Activated CD4-positive, alpha-beta T cell treated with anti-CD3 and anti-CD28 coated beads, Interleukin-2, amount 50 U/mL, for 24 hours (primary cell): ENCODE measurements at places on chromosomes 12 and 14.

GRCh38 chr12:1845886-1846285, 25.5 kb downstream of the LRTM2 start:
- DNase-seq = no peak

DNA sequence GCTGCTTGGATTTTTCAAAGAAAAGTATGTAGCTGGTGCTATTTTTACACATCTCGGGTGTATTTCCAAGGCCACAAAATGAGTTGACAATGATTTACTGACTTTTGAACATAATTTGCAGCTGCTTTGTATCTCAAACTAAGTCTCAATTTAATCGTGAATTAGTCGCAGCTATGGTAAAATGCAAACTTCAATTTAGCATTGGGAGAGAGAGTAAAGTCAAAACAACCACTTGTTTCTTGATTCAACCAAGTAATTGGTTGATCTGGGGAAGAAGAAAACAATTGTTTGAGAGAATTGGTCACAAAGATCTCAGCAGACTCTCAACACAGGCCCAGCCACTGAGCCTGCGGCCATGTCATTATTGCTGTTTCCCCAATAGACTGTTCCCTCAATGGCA, 75.0 kb upstream of the DYRK2 start:
- DNase-seq = no peak

DNA sequence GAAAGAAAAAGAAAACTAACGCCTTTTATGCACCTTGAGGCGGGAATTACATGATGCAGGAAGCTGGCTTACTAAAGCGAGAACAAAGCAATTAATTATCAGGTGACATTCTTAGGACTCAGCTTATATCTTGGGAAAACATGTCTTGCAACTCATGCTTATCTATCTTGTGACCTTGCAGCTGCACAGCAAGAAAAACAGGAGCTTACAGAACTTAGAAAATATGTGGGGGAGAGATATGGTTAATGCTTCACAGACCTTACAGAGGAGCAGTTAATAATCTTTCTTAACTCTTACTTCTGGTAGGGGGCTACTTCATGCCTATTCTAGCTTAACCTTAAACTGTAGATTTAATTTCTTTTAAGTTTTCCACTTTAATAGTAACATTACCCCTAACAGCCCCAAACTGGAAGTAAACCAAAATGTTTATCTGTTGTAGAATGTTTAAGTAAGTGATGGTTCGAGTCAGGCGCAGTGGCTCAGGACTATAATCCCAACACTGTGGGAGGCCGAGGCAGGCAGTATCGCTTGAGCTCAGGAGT, 13.2 kb upstream of the OR11G2 start:
- no peak for DNase-seq

- no peak for DNase-seq
Observed at GRCh38 chr12:112900298-112901145, 6.2 kb upstream of the OAS1 start.

DNA sequence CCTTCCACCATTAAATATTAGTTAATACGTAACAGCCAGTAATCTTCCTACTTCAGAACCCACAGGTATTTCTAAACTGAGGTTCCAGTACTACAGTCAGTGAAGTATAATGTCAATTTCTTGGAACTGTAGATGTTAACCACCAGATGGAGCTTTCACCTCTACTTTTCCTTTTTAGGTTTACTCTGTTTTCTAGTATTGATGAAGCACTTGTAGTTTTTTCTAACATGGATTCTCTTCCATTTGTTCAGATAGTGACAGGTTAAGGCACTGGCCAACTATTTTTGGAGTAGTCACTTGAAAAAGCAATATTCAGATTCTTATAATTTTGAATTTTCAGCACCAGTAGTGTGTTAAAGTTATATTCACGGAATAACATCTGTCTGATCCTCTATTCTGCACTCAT, 4.6 kb upstream of the SEC23A start:
- DNase-seq = no peak

- DNase-seq = no peak
Observed at GRCh38 chr12:20593611-20594010, 101.5 kb upstream of the SLCO1C1 start.

- DNase-seq = no peak
Observed at GRCh38 chr12:78562368-78563205, 302.0 kb upstream of the SYT1 start.

DNA sequence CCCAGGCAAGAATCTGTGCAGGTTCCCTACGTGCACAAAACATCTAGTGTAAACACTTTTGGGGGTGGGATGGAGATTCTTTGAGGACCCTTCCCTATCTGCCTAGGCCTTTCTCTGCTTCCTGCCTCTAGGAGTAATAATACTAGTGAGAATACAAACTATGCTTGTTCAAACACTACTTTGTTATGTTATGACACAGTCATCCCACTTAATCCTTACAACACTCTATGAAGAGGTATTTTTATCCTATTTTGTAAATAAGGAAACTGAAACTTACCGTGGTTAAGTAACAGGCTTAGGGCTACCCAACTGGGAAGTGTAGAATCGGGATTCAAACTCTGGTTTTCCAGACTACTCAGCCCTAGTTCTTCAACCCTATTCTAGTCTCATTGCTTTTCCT, 96.5 kb downstream of the KCNA5 start:
- no peak for DNase-seq

GRCh38 chr12:51852404-51853137, 4.1 kb upstream of the FIGNL2 start:
- DNase-seq = no peak

GRCh38 chr12:108638997-108639822, 5.5 kb upstream of the SELPLG start:
- no peak for DNase-seq

GRCh38 chr12:78115889-78116288, 285.2 kb downstream of the NAV3 start:
- no peak for DNase-seq

DNA sequence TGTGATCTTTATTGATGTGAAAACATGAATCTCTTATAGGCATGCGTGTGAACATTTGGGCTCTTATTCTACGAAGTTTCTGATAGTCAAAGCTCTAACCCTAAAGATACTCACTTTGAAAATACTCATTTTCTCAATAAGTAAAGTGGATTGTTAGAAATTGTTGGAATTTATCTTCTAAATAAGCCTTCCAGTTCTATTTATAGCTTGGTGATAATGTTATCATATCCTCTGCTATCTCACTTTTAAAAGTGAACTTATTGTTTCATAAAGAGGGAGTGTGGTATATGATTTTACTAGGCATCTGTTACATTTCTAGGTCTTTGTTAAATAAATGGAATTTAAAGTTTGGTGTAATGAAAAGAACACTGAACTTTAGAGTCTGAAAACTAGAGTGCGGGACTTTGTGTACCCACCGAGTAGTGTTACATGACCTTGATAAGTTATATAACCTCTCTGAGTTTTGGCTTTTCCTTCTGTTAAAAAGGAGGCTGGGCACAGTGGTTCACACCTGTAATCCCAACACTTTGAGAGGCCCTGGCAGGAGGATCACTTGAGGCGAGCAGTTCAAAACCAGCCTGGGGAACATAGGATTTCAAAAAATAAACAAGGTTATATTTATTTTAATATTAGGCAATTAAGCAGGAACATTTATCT, 13.6 kb downstream of the USP15 start:
- DNase-seq = no peak

DNA sequence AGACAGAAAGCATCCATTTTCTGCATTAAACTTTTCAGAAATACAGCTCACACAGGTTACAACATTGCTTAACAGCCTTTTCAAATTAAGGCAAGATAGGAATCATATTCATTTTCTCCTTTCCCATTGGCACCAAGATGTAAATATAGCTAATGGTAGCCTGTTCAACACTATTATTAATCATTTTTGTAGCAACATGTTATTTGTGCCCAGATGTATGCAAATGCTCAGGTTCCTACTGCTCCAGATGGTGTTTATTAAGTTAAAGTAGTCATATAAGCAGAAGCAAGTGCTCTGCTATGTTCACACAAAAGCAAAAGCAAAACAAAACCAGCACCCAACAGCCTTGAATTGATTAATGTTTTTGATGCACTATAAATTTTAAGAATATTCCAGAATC, 1110.6 kb downstream of the SLC6A15 start:
- DNase-seq = no peak

GRCh38 chr12:123269395-123269892, 2.2 kb downstream of the CDK2AP1 start:
- DNase-seq = no peak

GRCh38 chr12:108826807-108827721, 30.3 kb downstream of the SSH1 start:
- no peak for DNase-seq

GRCh38 chr12:116677202-116677661, 60.6 kb downstream of the SPRING1 start:
- no peak for DNase-seq

GRCh38 chr12:75805905-75806304, 225.7 kb downstream of the PHLDA1 start:
- no peak for DNase-seq

GRCh38 chr12:18922851-18923250, 184.9 kb downstream of the CAPZA3 start:
- DNase-seq = no peak

GRCh38 chr14:54501480-54501879, 8.2 kb upstream of the CGRRF1 start:
- DNase-seq = no peak

DNA sequence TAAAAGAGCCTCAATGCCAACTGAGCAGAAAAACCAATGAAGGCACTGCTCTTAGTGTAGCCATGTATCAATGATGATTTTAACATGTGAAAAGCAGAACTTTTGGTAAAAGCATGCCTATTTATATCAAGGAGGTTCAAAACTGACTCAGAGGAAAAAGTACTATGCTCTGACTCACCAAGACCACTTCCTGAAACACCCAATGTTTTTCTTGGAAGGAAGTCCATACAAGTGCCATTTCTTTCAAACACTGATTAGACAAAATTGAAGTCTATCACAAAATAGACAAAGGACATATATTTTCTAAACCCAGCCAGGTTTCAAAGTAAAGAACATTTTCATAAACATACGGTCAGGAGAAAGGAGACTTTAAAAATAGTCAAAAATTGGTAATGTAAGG, 88.6 kb downstream of the EPS8 start:
- DNase-seq = no peak

GRCh38 chr12:122858591-122859302, 23.5 kb downstream of the HIP1R start:
- DNase-seq = no peak

GRCh38 chr12:75944097-75944904, 87.3 kb downstream of the PHLDA1 start:
- peak; percentile 25 for DNase-seq

- DNase-seq = no peak
Observed at GRCh38 chr12:25501549-25501948, 51.5 kb downstream of the LMNTD1 start.

DNA sequence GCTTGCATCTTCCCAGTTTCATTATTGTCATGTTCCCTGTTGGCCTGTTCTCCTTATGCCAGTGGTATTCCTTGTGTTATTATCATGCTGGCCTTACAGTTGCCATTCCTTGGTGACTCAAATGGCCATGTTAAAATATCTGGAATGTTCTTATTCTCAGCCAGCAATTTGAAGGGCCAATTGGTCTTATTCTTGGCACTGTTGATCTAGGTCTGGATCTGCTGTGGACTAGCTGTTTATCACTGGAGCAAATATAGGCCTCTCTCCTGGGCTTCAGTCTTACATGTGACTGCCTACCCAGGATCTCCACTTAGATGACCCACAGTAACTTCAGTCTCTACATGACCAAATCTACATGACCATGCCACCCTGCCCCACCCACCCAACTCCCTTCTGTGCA, 5.4 kb downstream of the CIPC start:
- DNase-seq = no peak

DNA sequence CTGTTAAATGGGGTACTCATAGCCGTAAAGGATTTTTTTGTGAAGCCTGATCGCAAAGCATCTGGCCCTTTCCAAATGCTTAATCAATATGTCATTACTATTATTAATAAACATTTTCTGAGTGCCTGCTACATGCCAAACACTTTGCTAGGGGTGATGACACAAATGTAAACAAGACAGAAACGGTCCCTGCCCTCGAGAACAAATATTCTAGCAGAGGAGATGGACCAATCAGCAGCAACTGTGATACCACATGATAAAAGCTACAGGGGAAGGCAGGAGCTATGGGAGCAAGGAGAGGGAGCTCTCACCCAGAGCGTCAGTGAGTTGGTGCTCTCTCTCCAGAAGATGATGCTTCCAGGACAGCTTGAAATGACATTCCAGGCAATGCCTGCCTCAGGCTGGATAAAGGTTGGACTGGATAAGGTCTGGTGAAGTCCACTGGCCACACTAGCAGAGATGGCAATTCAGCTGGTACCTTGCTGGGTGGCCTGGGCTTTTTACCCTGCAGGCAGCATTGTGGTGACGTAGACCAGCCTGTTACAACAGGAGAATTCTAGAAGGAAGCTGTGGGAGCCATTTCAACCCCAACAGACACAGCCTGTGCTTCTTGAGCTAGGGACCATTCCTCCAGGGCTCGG, 41.1 kb downstream of the ERH start:
- no peak for DNase-seq

DNA sequence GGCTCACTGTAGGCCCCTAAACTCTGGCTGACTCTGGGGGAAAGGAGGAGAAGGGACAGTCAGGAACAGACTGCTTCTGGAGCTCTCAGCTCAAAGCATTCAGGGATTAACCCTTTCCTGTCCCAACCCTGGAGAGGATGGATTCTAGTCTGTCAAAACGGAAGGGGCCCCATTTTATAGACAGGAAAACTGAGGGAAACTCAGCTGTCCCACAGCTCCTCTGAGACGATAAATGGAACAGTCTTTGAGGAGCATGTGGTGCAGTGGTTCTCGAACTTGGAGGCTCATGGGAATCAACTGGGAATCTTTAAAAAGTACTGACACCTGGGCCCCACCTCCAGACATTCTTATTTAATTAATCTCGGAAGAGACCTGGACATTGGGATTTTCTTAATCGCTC, 23.7 kb downstream of the SRRM4 start:
- no peak for DNase-seq

DNA sequence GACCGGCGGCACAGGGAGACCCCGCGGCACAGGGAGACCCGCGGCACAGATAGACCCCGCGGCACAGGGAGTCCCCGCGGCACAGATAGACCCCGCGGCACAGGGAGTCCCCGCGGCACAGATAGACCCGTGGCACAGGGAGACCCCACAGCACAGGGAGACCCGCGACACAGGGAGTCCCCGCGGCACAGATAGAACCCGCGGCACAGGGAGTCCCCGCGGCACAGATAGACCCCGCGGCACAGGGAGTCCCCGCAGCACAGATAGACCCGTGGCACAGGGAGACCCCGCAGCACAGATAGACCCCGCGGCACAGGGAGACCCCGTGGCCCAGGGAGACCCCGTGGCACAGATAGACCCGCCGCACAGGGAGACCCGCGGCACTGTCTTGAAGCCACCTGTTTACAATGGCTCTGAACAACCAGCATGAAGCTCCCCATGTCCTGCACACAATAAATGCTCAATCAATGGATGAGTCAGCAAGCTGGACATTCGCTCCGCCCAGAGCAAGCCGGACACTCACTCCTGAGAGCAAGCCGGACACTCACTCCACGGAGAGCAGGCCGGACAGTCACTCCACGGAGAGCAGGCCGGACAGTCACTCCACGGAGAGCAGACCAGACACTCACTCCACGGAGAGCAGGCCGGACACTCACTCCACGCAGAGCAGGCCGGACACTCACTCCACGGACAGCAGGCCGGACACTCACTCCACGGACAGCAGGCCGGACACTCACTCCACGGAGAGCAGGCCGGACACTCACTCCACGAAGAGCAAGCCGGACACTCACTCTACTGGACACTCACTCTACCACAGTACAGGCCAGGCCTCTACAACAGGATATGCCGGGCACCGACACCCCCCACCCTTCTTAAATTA, 121.9 kb downstream of the RFLNA start:
- no peak for DNase-seq

GRCh38 chr12:126895951-126896913, 1370.7 kb upstream of the TMEM132C start:
- no peak for DNase-seq
